Ovary (tissue), 10 donors: ENCODE measurements at places on chromosomes 4 and X.

DNA sequence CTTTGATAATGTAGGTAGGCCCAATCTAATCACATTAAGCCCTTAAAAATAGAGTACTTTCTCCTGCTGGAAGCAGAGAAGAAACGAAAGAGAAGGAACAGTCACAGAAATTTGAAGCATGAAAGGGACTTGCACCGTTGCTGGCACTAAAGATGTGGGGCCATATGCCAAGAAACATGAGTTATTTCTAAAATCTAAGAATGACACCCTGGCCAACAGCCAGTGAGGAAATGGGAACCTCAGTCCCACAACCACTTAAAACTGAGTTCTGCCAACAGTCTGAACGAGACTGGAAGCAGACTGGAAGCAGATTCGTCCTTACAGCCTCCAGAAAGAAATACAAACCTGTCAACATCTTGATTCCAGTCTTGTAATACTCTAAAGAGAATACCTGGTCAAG lies 70.1 kb downstream of the CENPC start:
- no peak overlapping the region for H3K4me3 ChIP-seq
- no peak overlapping the region for H3K27ac ChIP-seq
- H3K4me1 ChIP-seq = no peaks in the 10 kb centered on the region
- H3K27me3 ChIP-seq = no peaks in the 10 kb centered on the region
- H3K36me3 ChIP-seq = no peaks in the 10 kb centered on the region

GRCh38 chr4:71558248-71558647 lies 219.4 kb downstream of the SLC4A4 start:
- H3K27ac ChIP-seq = no peak overlapping the region
- no peaks in the 10 kb centered on the region for H3K4me1 ChIP-seq
- no peaks in the 10 kb centered on the region for H3K36me3 ChIP-seq
- H3K27me3 ChIP-seq = no peaks in the 10 kb centered on the region
- DNase-seq = no peak
- H3K4me3 ChIP-seq = no peak overlapping the region

GRCh38 chrX:128805236-128805635 lies 718.1 kb downstream of the SMARCA1 start:
- H3K4me3 ChIP-seq = no peak overlapping the region
- H3K4me1 ChIP-seq = no peaks in the 10 kb centered on the region
- DNase-seq = no peak
- H3K36me3 ChIP-seq = no peaks in the 10 kb centered on the region

DNA sequence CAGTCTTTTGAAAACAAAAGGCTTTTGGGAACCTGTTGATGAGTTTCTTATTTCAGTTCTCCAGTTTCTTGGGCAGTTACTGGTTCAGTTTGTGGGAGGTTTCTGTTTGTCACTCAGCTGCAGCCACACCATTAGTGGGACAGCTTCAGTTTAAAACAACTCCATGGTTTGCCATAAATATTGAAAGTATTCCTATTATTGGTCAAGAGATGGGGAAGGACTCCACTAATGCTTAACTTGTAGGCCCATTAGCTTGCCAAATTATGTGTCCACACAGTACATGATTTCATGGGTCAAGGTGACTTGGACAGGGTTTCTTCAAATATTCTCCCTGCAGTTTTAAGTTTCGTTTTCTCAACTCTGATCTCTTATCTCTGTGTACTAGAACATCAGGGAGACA lies 15.5 kb upstream of the ASIC5 start:
- H3K36me3 ChIP-seq = no peaks in the 10 kb centered on the region
- H3K4me1 ChIP-seq = no peaks in the 10 kb centered on the region
- no peak overlapping the region for H3K27ac ChIP-seq
- H3K27me3 ChIP-seq = no peaks in the 10 kb centered on the region
- no peak for DNase-seq

DNA sequence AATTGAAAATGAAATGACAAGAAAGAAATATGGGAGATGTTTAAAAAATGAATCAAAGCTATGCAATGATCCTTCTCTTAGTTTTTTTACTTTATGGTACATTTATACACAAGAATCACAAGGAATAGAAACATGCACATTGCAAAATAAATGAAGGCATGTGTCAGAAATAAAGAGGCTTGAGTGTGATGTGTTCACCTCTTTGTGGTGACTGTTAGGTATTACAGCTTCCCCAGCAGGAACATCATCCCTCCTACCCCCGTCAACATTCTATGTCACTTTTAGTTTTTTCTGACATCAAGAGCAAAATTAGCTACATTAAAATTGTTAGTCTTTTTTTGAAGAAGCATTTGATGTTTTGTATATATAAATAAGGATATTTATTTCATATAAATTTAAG lies 214.8 kb downstream of the SLC4A4 start:
- no peak for DNase-seq
- no peak overlapping the region for H3K4me3 ChIP-seq
- no peak overlapping the region for H3K27ac ChIP-seq
- no peaks in the 10 kb centered on the region for H3K4me1 ChIP-seq

DNA sequence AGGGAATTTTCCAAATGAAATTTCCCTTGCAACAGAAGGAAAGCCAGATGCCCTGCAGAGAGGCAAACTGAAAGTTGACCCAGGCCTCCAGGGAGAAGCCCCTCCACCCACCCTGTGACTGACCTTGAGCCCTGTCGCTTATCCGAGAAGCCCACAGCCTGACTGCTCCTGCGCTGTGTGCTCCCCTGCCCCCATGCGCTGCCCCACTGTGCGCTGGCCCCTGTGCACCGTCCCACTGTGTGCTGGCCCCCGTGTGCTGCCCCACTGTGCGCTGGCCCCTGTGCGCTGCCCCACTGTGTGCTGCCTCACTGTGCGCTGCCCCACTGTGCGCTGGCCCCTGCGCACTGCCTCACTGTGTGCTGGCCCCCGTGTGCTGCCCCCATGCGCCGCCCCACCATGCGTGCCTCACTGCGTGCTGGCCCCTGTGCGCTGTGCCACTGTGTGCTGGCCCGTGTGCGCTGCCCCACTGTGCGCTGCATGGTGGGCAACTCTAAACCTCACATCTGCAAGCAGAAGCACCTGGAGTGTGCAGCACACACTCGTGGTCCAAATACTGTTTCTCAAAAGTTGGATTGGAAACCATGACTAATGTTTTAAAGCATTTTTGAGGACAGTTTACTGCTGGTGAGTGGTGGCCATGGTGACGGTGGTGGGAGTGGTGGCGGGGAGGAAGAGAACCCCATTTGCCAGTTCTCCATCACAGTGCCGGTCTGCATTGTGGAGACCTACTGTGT lies 8.3 kb upstream of the GRPEL1 start:
- H3K4me3 ChIP-seq = no peak overlapping the region
- no peaks in the 10 kb centered on the region for H3K27me3 ChIP-seq
- H3K4me1 ChIP-seq = no peaks in the 10 kb centered on the region
- H3K27ac ChIP-seq = no peak overlapping the region
- no peak for DNase-seq
- no peaks in the 10 kb centered on the region for H3K36me3 ChIP-seq

DNA sequence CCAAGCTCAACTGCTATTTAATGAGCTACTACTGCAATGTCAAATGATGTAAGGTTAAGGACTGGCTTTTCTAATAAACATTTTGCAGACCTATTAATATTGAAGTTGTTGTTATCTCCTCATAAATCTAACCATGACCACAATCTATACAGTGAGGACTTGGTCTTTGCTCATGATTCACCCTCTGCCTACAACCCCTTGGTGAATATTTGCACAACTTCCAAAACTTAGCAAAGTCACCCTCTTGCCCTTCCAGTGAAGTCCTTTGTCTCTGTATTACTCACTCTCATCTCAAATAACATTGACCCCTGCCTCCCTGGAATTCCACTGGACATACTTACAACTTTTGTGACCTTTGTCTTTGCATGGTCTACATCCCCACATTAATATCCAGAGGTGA lies 204.5 kb downstream of the KCNIP4 start:
- peaks cover 2% of the 10 kb centered on the region for H3K4me1 ChIP-seq
- no peaks in the 10 kb centered on the region for H3K36me3 ChIP-seq
- no peaks in the 10 kb centered on the region for H3K27me3 ChIP-seq
- no peak overlapping the region for H3K4me3 ChIP-seq
- DNase-seq = no peak

DNA sequence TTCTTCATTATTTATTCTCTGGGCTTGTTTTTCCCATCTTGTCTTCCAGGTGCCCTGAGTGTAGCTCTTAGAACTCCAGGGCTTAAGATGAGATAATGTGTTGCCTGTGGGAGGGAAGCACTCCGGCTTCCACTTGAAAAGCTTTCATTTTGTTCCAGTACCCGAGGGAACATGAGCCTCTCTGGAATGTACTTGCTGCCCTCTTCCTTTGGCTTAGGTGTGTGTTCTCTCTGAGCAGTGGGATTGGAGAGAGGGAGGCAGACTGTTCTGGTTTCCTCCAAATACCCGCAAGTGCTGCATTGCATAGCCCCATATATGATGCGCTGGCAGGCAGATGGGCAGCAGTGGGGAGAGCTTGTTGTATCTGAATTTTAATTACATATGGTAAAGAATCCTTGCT lies 861 bp upstream of the DTHD1 start:
- H3K4me3 ChIP-seq = no peak overlapping the region
- no peaks in the 10 kb centered on the region for H3K4me1 ChIP-seq
- DNase-seq = no peak
- no peak overlapping the region for H3K27ac ChIP-seq
- no peaks in the 10 kb centered on the region for H3K36me3 ChIP-seq

- H3K4me3 ChIP-seq = no peak overlapping the region
Observed at GRCh38 chr4:17045866-17046265, 147.4 kb upstream of the LDB2 start.

- no peaks in the 10 kb centered on the region for H3K36me3 ChIP-seq
- H3K4me1 ChIP-seq = no peaks in the 10 kb centered on the region
- no peaks in the 10 kb centered on the region for H3K27me3 ChIP-seq
- no peak overlapping the region for H3K27ac ChIP-seq
- H3K4me3 ChIP-seq = no peak overlapping the region
- DNase-seq = no peak
Observed at GRCh38 chr4:100948911-100949310, 398.4 kb downstream of the PPP3CA start.

DNA sequence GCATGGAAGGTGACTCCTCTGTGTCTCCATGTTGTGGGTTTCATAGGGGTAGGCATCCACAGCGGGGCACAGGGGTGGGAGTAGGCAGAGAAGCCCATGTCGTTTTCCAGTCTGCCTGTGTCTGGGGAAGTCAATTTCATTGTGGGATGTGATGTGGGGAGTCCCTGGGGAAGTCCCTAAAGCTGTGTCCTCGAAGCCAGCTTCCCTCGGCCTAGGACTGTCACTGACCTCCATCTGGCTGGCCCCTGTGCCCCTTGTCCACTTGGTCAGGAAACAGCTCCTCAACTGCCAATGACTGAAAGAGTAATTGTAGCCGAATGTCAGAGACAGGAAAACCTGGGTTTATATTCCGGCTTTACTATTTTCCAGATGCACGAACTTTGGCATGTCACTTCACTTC lies 109.6 kb downstream of the DRD5 start:
- no peaks in the 10 kb centered on the region for H3K4me1 ChIP-seq
- no peak overlapping the region for H3K4me3 ChIP-seq
- H3K27ac ChIP-seq = no peak overlapping the region
- H3K36me3 ChIP-seq = no peaks in the 10 kb centered on the region

GRCh38 chr4:41746440-41747229 lies 1.9 kb downstream of the PHOX2B start:
- no peaks in the 10 kb centered on the region for H3K36me3 ChIP-seq
- no peaks in the 10 kb centered on the region for H3K4me1 ChIP-seq
- H3K27ac ChIP-seq = no peak overlapping the region
- H3K4me3 ChIP-seq = no peak overlapping the region
- H3K27me3 ChIP-seq = no peaks in the 10 kb centered on the region

DNA sequence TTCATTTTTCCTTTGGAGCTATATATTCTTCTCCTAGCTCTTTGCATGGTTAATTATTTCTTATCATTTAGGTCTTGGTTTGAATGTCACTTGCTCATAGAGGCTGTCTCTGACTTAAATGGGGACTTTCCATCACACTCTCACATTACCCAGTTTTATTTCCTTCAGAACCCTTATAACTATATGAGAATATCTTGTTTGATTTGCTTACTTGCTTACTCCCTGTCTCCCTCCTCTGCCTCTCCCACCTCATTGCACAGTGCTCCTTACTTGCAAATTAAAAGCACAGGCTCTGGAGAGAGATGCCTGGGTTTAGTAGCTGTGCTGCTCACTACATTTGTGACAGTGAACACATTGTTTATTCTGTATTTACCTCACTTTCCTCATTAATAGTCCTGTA lies 174.6 kb downstream of the SOWAHB start:
- H3K4me1 ChIP-seq = no peaks in the 10 kb centered on the region
- H3K4me3 ChIP-seq = no peak overlapping the region
- H3K27ac ChIP-seq = no peak overlapping the region
- no peaks in the 10 kb centered on the region for H3K36me3 ChIP-seq

GRCh38 chr4:174236359-174236758 lies 47.1 kb downstream of the FBXO8 start:
- H3K36me3 ChIP-seq = no peaks in the 10 kb centered on the region
- H3K4me1 ChIP-seq = no peaks in the 10 kb centered on the region
- H3K27ac ChIP-seq = no peak overlapping the region
- no peaks in the 10 kb centered on the region for H3K27me3 ChIP-seq

GRCh38 chr4:129978315-129978714 lies 882.4 kb downstream of the C4orf33 start:
- no peak for DNase-seq
- H3K36me3 ChIP-seq = no peaks in the 10 kb centered on the region
- no peak overlapping the region for H3K27ac ChIP-seq
- H3K27me3 ChIP-seq = no peaks in the 10 kb centered on the region
- no peak overlapping the region for H3K4me3 ChIP-seq
- H3K4me1 ChIP-seq = no peaks in the 10 kb centered on the region
